ENCODE measurements at places on chromosomes 1 and 21. TPM values are rescaled to one million over a fixed set of nuclear protein-coding genes. Genes with fewer than 3 reads are reported as not detected.

Gene PCP4L1
- 8.2 TPM for total RNA-seq

Gene OPN3
- 40.8 TPM for total RNA-seq

Gene LHX8
- not detected for total RNA-seq

DNA sequence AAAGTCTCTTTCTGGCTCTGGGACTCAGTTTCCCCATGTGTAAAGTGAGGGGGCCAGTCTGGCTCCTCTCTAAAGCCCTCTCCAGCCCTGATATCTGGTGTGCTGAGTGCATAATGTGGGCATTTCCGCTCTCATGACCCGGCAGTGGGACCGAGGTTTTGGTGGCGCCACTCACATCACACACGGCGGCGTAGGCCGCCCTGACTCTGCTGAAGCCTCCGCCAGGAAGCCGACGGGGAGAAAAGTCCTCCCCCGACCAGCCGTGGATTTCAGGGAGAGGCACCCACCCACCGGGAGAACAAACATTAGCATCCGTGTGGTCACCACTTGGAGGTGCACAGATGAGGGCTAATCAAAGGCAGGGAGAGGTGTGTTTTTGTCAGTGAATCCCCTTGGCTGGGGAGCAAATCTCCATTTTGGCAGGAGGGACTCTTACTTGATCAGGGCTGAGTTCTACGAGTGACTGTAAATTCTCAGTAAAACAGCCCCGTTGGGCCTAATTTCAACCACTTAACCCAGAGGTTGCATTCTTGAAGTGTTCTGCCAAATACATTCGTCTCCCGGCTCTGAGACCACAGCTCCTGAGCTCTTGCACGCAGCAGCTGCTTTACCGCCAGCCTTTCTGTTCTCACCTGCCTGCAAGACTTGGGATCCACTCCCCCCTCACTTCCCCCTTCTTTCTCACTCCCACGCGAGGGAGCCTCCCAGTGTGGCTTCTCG is 118.2 kb downstream of the FOXD2 start:
- DNase-seq: no peak
- no peak overlapping the region for H3K4me3 ChIP-seq
- no peaks in the 10 kb centered on the region for H3K27me3 ChIP-seq

DNA sequence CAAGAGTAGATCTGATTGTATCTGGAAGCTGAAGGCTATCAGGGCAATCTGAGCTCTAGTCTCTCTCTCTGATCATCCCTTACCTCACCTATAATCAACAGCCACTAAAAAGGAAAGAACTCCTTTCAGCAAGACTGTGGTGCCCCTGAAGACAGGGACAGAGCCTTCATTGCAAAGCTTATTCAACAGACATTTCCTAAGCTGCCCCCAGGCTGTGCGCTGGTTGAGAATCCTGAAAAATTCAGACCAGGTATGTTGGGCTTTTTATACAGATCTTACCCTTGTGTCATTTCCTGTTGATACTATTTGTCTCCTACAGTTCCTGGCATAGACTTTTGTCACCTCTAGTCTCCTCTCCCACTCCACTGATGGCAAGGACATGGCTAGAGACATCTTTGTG is 63.3 kb upstream of the PLA2G4A start:
- H3K4me1 ChIP-seq: no peaks in the 10 kb centered on the region
- no peak for DNase-seq
- H3K27me3 ChIP-seq: no peaks in the 10 kb centered on the region
- H3K4me3 ChIP-seq: no peak overlapping the region
- no peaks in the 10 kb centered on the region for H3K36me3 ChIP-seq

GRCh38 chr1:54012008-54012325 is 6.0 kb downstream of the LDLRAD1 start:
- peaks cover 7% of the 10 kb centered on the region for H3K27me3 ChIP-seq
- H3K4me1 ChIP-seq: no peaks in the 10 kb centered on the region
- H3K36me3 ChIP-seq: no peaks in the 10 kb centered on the region
- H3K4me3 ChIP-seq: no peak overlapping the region

- H3K27me3 ChIP-seq: peaks cover 50% of the 10 kb centered on the region
- H3K4me1 ChIP-seq: peaks cover 3% of the 10 kb centered on the region
- no peak overlapping the region for H3K4me3 ChIP-seq
- DNase-seq: no peak
Measured at GRCh38 chr1:148355976-148356375, 127.1 kb downstream of the PPIAL4G start.

- no peaks in the 10 kb centered on the region for H3K27me3 ChIP-seq
- no peak overlapping the region for H3K4me3 ChIP-seq
- no peaks in the 10 kb centered on the region for H3K36me3 ChIP-seq
- no peak for DNase-seq
Measured at GRCh38 chr1:21639594-21640041, 29.5 kb downstream of the RAP1GAP start.

DNA sequence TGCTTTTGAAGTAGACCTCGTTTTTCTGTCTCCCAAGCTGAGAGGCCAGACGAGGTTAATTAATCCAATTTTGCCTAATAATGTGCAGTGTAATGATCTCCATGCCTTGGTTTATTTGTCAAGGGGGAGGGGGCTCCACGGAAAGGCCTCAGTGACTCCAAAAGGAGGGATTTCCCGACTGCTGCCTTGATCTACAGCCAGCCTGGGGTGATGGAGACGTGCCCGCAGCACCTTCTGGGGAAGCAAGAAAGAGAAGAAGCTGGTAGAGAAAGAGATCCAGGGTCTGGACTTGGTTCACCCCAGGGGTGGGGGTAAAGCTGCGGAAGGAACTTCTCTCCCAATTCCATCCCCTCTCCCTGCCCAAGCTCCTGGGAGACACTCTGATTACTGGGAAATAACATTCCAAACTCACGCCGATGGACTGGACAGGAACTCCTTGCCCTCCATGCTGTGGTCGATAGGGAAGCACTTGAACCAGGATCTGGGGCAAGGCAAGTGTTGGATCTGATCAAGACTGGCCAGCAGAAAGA is 44.1 kb upstream of the SIM2 start:
- DNase-seq: no peak
- H3K4me3 ChIP-seq: no peak overlapping the region
- no peak overlapping the region for H3K27ac ChIP-seq

GRCh38 chr1:33338440-33339211 is 17.7 kb upstream of the A3GALT2 start:
- no peak for DNase-seq
- no peaks in the 10 kb centered on the region for H3K27me3 ChIP-seq
- peak overlapping the region; percentile 6 for H3K4me3 ChIP-seq
- peaks cover 15% of the 10 kb centered on the region for H3K36me3 ChIP-seq
- peaks cover 97% of the 10 kb centered on the region for H3K4me1 ChIP-seq

- H3K4me1 ChIP-seq: no peaks in the 10 kb centered on the region
- no peak overlapping the region for H3K4me3 ChIP-seq
- DNase-seq: no peak
- H3K36me3 ChIP-seq: peaks cover 58% of the 10 kb centered on the region
Measured at GRCh38 chr21:37503848-37504467, 137.4 kb downstream of the DYRK1A start.

DNA sequence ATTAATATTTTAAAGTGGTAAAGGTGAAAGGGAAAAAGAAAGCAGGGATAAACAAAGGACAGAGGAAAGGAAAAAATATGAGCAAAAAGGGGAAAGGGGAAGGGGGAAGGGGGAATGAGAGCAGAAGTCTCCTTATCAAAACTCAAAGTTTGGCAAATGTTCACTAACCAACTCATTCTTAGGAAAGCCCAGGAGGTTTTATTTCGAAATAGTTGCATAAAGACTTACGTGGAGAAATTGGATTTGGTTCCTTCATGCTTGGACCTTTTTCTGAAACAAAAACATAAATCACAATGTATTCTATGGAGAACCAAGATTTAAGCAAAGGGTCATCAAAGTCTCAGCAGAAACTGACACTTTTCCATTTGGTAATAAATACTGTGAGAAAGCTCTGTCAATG is 188.1 kb downstream of the TGFBR3 start:
- H3K4me1 ChIP-seq: peaks cover 25% of the 10 kb centered on the region
- peaks cover 11% of the 10 kb centered on the region for H3K36me3 ChIP-seq
- H3K27me3 ChIP-seq: no peaks in the 10 kb centered on the region
- peak overlapping the region; percentile 39 for H3K27ac ChIP-seq
- H3K4me3 ChIP-seq: no peak overlapping the region

- DNase-seq: no peak
- no peaks in the 10 kb centered on the region for H3K36me3 ChIP-seq
- H3K4me3 ChIP-seq: no peak overlapping the region
- no peaks in the 10 kb centered on the region for H3K27me3 ChIP-seq
Measured at GRCh38 chr1:236172041-236172579, 29.8 kb downstream of the GPR137B start.

- no peaks in the 10 kb centered on the region for H3K4me1 ChIP-seq
- H3K36me3 ChIP-seq: no peaks in the 10 kb centered on the region
- no peaks in the 10 kb centered on the region for H3K27me3 ChIP-seq
- no peak overlapping the region for H3K4me3 ChIP-seq
- no peak for DNase-seq
- H3K27ac ChIP-seq: no peak overlapping the region
Measured at GRCh38 chr1:215241451-215241850, 158.9 kb downstream of the KCNK2 start.

DNA sequence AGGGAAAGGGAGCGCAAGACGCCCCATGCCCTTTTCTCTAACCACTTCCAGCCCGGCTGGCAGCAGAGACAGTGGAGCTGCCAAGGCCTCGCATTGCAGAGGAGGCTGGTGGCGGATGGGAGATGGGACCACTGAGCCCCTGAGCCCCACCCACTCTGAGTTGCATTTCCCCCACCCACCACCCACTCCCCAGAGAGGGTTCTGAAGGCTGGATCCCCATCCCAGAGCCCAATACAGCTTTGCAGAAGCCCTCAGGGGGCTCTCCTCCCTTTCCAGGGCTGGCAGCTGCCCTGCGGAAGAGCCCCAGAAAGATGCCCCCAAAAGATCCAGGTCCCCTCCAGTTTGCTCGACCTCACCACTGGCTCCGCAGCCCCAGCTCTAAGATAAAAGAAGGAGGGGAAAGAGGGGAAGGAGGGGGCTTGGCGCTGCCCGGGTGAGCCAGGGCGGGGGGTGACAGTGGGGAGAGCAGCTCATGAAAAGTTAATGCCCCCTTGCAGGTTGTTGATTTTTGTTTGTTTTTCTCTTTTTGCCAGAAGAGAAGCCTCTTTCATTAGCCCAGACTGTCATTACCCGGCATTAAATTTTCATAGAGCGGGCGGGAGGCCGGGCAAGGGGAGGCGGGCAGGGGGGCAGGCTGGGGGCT is 38.4 kb upstream of the CASZ1 start:
- no peaks in the 10 kb centered on the region for H3K36me3 ChIP-seq
- no peak overlapping the region for H3K4me3 ChIP-seq
- H3K4me1 ChIP-seq: peaks cover 10% of the 10 kb centered on the region
- peak; percentile 47 for DNase-seq
- H3K27me3 ChIP-seq: peaks cover 26% of the 10 kb centered on the region

- H3K4me3 ChIP-seq: no peak overlapping the region
- DNase-seq: no peak
- H3K27ac ChIP-seq: no peak overlapping the region
- H3K36me3 ChIP-seq: no peaks in the 10 kb centered on the region
- no peaks in the 10 kb centered on the region for H3K27me3 ChIP-seq
- no peaks in the 10 kb centered on the region for H3K4me1 ChIP-seq
Measured at GRCh38 chr1:179164494-179164893, 65.0 kb downstream of the ABL2 start.

DNA sequence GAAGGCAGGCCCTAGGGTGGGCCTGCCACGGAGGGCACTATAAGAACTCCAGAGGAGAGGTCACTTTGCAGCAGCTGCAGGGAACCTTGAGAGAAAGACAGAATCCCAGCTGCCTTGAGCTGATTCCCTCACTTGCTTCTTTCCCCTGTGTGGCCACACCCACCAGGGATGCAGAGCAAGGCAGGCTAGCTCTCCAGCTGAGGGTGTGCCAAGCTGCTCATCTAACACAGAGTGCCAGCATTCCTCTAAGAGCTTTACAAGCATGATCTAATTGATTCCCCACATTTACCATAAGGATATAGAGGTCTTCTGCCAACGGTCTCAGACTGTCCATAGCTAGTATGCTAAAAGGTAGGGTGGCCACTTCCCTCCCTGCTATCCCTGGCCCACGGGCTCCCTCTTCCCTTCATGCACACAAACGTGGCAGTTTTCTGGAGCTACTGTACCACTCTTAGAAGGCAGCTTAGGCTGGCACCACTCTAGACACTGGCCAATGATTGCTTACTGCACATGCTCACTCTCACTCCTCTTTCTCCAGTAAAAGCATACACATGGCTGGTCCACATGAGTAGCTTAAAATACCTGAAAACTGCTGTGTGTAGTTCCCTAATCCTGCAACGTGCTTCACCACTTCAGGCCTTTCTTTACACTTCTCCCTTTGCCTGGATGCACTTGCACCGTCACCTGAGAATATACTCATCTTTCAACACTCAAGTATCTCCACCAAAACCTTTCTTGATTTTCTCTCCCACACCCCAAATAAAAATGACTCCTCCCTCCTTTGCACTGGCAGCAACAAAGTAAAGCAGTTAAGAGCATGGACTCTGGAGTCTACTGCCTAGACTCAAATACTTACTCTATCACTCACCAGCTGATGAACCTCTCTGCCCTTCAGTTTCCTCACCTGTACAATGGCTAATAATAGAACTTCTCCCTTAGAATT is 57.7 kb downstream of the DMAP1 start:
- no peaks in the 10 kb centered on the region for H3K27me3 ChIP-seq
- H3K4me1 ChIP-seq: peaks cover 7% of the 10 kb centered on the region
- H3K27ac ChIP-seq: no peak overlapping the region

GRCh38 chr1:77044133-77044849 is 174.9 kb downstream of the PIGK start:
- H3K4me3 ChIP-seq: no peak overlapping the region
- no peaks in the 10 kb centered on the region for H3K27me3 ChIP-seq
- H3K36me3 ChIP-seq: no peaks in the 10 kb centered on the region
- no peak overlapping the region for H3K27ac ChIP-seq

DNA sequence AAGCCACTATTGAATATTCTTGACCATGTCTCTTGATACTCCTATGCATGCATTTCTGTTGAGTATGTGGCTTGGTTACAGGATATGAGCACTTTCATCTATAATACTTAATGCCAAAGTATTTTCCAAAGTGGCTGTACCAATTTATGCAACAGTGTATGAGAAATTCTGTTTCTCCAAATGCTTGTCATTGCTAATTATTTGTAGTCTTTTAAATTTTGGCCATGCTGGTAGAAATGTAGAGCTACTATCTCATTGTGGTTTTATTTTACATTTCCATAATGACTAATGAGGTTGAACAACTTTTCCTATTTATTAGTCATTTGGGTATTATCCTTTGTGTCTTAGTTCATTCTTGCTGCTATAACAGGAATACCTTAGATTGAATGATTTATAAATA is 71.4 kb upstream of the TSPAN2 start:
- no peaks in the 10 kb centered on the region for H3K36me3 ChIP-seq
- H3K27ac ChIP-seq: no peak overlapping the region
- no peaks in the 10 kb centered on the region for H3K4me1 ChIP-seq
- H3K4me3 ChIP-seq: no peak overlapping the region

All from upper lobe of right lung (tissue), 1 donor.